Thoracic aorta (tissue), 2 donors: ENCODE measurements at places on chromosomes 16 and 17.
A peak's percentile ranks its signal among the peaks of the same experiment; 100 is the strongest.

DNA sequence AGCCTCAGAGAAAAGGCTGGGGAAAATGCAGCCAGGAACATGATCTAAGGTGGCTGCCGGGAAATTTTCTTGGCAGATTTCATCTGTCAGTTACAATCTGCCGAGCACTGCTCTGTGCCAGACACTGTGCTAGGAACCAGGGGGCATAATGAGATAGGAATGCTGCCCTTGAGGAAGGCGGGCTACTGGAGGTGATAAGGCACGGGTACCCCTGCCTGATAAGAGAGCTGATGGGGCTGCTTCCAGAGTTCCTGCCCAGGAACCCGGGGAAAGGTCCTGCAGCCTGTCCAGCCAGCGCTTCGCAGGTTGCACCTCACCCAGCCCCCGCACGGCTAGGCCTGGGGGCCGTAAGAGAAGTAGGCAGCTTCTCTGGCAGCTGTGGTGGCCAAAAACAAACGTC lies 3.1 kb downstream of the SCNN1G start:
- no peak overlapping the region for H3K4me3 ChIP-seq
- H3K4me1 ChIP-seq = peaks cover 28% of the 10 kb centered on the region
- no peaks in the 10 kb centered on the region for H3K36me3 ChIP-seq
- peaks cover 16% of the 10 kb centered on the region for H3K27me3 ChIP-seq
- DNase-seq = no peak

DNA sequence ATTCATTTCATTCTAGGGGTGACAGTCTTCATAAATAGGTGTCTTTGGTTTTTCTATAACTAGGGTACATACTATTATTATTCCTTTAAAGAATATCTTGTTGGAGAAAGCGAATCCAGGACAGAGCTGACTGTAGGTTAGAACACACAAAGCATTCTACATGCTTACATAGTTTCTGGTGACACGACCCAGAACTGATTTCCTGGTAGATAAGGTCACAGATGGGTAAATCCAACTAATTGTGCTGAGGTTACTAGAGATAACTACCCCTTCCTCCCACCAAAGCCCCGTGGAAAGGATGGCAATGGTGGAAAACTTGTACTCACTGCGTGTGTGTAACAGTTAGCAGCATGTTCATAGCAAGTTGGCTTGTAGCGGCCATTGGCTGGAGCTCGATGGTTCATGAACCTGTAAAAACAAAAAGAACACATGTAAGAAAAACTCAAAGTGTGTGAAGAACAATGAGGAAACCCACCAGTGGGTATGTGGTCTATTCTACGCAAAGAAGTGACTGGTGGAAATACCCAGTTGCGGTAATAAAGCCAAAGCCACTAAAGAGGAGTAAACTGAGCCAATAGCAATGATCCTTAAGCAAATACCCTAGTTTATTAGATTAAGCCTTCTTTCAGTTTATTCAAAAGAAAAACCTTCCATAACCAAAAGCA lies 7.7 kb downstream of the MMD start:
- DNase-seq = no peak
- no peak overlapping the region for H3K27ac ChIP-seq
- H3K36me3 ChIP-seq = peaks cover 9% of the 10 kb centered on the region
- H3K4me3 ChIP-seq = no peak overlapping the region
- no peaks in the 10 kb centered on the region for H3K4me1 ChIP-seq
- no peaks in the 10 kb centered on the region for H3K27me3 ChIP-seq

DNA sequence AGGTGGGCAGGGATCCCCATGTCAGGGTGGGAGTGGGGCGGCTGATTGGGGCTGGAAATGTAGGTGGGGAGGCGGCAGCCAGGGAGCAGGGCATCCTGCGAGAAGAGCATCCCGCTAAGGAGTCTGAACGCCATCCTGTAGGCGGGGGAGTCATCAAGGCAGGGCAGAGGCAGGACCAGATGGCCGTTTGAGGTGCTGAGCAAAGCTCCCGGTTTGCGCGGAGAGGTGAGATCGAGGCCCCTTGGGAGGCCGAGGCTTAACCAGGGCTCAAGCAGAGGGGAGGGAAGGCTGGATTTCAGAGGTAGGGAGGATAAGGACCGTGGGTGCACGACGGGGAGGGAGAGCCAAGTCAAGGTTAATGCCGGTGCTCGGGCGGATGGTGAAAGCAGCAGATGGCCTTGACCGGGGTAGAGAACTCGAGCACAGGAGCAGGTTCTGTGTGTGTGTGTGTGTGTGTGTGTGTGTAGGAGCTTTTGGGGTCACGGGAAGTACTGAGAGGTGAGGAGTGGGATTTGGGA lies 472 bp upstream of the NME2 start:
- H3K4me1 ChIP-seq = peaks cover 14% of the 10 kb centered on the region
- H3K27ac ChIP-seq = peak overlapping the region; percentile 97
- no peak for DNase-seq
- H3K27me3 ChIP-seq = no peaks in the 10 kb centered on the region
- peaks cover 28% of the 10 kb centered on the region for H3K36me3 ChIP-seq
- peak overlapping the region; percentile 99 for H3K4me3 ChIP-seq

DNA sequence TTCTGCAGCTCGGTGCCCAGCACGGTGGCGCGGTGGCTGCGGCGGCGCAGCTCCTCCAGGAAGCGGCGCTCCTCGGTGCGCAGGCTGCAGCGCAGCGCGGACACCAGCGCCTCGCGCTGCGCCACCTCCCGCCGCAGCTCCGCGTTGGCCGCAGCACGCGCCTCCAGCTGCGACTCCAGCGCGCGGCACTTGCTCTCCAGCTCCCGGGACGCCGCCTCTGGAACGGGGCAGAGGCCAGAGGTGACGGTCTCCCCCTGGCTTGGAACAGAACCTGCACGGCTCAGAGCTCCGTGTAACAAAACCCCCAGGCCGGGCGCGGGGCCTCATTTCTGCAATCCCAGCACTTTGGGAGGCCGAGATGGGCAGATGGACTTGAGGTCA lies 13.2 kb upstream of the CLUH start:
- no peak for DNase-seq
- H3K4me3 ChIP-seq = peak overlapping the region; percentile 56
- no peak overlapping the region for H3K27ac ChIP-seq
- no peaks in the 10 kb centered on the region for H3K27me3 ChIP-seq
- no peaks in the 10 kb centered on the region for H3K36me3 ChIP-seq

GRCh38 chr17:71764505-71764904 lies 356.3 kb upstream of the SOX9 start:
- no peak overlapping the region for H3K4me3 ChIP-seq
- H3K4me1 ChIP-seq = no peaks in the 10 kb centered on the region
- H3K27ac ChIP-seq = no peak overlapping the region
- H3K27me3 ChIP-seq = no peaks in the 10 kb centered on the region
- no peaks in the 10 kb centered on the region for H3K36me3 ChIP-seq
- no peak for DNase-seq

- H3K27ac ChIP-seq = no peak overlapping the region
- no peak for DNase-seq
- no peaks in the 10 kb centered on the region for H3K27me3 ChIP-seq
- H3K4me1 ChIP-seq = no peaks in the 10 kb centered on the region
These were observed 43.2 kb downstream of the RNF213 start for GRCh38 chr17:80303824-80304223.

- no peaks in the 10 kb centered on the region for H3K36me3 ChIP-seq
- no peak for DNase-seq
- H3K4me3 ChIP-seq = no peak overlapping the region
These were observed 183.5 kb downstream of the PHKB start for GRCh38 chr16:47644661-47645060.

DNA sequence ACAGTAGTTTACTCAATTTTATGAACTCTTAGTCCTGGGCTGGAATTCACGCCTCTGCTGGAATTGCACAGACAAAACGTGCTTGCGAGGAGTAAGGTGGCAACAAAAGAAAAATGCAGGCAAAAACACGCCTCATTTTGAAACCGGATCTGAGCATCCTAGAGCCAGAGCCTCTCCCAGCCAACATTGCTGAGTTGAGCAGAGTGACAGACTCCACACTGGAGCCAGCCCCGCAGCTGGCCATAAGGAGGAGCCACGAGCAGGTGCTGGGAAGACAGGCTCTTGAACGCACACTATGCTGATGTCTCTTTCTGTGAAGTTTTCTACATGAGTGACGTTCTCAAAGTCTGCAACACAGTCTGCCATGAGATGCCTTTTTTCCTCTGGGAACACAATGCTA lies 14.6 kb upstream of the HSBP1 start:
- no peak for DNase-seq
- peaks cover 19% of the 10 kb centered on the region for H3K4me1 ChIP-seq
- H3K27me3 ChIP-seq = no peaks in the 10 kb centered on the region

DNA sequence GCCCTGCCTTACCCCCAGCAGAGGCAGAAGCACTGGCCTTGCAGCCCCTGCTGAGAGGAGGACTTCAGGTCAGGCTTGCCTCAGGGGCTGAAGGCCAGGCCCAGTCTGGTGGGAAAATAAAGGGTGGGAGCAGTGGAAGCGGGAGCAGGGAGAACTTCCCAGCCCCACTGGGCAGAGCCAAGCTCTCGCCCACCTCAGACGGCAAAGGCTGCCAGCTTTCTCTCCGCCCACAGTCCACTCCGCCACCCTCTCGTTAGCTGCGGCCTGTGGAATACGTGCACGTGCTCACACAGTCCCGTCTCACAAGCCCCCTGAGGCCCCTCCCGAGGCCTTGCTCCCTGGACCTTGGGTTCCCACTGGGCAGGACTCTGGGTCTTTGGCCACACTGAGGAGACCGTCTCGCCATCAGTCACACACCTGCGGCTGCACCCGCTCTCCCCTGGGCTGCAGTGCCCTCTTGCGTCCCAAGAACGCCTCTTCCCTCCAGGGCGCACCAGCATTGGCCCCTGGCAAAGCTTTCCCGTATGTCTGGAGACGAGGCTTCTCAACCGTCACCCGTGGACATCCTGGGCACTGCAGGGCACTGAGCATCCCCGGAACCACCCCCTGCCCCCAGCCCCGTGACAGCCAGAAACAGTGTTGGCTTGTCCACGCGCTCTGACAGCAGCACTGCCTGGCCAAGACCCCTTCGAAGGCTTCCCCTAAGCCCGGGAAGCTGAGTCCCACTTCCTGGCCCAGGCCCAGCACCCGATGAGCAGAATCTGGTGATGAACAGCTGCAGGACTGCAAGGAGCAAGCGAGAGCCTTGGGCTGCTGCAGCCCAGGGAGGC lies 8.3 kb downstream of the MRPL28 start:
- H3K27me3 ChIP-seq = no peaks in the 10 kb centered on the region

DNA sequence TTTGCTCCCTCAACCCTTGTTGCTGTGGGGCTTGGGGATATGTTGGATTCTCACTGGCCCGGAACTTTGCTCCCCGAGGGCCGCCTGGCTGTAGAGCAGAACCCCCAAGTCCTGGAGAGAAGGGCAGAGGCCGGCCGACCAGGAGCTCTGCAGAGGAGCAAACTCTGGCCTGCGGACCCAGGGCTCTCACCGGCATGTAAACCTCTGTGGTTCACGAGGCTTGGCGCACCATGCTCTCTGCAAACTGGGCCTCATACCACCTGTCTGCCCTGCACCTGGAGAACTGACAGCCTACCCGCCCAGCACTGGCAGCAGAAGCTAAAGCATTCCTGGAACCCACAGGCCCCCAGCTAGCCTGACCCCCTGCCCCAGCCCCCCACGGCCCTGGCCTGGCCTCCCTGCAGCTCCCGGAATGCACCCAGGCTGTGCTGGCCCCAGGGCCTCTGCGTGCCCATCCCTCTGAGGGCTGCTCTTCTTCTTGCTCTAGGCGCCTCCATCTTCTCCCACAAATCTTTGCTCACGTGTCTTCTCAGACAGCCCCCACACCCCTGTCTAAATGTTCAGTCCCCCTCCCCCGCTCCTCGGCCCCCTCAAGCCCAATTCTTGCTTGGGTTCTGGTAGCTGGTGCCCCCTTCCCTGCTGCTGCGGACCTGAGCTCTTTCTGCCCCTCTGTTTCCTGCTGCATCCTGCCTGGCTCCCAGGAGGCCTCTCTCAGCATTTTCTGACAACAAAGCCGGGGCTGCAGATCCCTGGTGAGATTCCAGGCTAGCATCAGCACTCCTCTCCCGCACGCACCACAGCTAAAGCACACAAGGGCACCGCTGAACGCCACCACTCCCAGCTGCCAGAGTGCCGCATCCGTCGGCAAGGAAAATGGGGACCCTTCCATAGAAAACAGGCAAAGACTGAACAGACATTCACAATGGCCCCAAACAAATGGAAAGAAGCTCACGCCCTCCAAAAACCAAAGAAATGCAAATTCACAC lies 23.3 kb downstream of the ACTG1 start:
- no peaks in the 10 kb centered on the region for H3K36me3 ChIP-seq
- no peak overlapping the region for H3K4me3 ChIP-seq
- H3K27me3 ChIP-seq = no peaks in the 10 kb centered on the region
- peaks cover 5% of the 10 kb centered on the region for H3K4me1 ChIP-seq

GRCh38 chr16:55189682-55190636 lies 134.0 kb upstream of the IRX6 start:
- no peaks in the 10 kb centered on the region for H3K36me3 ChIP-seq
- no peak overlapping the region for H3K4me3 ChIP-seq
- no peaks in the 10 kb centered on the region for H3K27me3 ChIP-seq
- H3K27ac ChIP-seq = no peak overlapping the region
- no peaks in the 10 kb centered on the region for H3K4me1 ChIP-seq
- DNase-seq = no peak

DNA sequence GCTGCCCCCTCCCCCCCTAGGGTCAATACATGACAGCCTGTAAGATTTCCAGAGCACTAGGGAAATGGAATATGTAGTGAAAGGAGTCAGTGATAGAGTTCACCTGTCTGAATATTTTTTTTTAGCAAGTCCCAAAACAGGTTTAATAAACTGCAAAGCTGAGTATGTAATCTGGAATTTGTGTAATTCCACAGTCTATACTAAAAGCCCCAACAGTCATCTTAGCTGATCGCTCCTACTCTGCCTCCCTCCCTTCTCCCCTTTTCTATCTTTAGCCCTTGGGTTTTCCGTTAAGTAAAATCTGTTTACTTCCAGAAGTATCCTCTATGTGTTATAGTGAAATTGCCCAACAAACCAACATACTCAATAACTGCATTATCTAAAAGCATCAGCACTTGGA lies 3.5 kb downstream of the CDH13 start:
- DNase-seq = no peak
- H3K36me3 ChIP-seq = no peaks in the 10 kb centered on the region
- H3K4me3 ChIP-seq = peak overlapping the region; percentile 85
- peaks cover 20% of the 10 kb centered on the region for H3K4me1 ChIP-seq
- H3K27me3 ChIP-seq = no peaks in the 10 kb centered on the region
